NCI-H2081 treated with DMSO at 0.1 percent for 48 hours (cell line): ENCODE measurements at places on chromosomes 4 and X.

DNA sequence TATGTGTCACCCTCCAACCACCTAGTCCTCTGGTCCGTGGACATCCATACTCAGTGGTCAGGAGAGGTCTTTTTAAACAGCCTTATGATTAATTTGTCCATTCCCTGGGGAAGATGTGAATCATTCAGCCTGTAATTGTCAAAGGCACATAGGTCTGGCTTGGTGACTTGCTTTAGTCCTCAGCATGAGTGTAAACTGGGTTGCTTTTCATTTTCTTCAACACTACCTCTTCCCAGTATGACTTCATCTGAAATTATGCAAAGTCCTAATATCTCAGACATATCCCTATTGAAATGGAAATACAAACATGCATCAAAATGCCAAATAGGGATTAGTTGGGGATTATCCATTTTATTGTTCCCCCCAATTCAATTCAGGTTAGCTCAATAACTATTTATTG, 208.3 kb upstream of the AMOT start:
- DNase-seq, result no peak

DNA sequence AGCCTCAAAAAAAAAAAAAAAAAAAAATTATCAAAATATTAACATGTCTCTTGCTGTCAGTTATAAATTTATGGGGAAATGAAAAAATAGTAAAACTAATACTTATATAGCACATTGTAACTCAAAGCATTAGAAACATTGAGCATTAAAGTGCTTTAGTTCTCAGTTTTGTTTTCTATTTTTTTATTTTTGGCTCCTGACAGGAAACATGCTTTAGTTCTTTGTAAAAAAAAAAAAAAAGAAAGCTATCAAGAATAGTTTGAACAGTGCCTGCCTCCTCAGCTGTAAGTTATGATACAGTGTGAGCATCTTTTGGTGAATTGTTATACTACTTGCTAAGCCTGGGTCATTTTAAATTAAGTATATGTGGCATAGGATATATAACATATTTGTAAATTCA, 5.1 kb upstream of the CENPC start:
- DNase-seq, result no peak

GRCh38 chr4:158912806-158913205, 144.0 kb downstream of the FNIP2 start:
- no peak for DNase-seq

DNA sequence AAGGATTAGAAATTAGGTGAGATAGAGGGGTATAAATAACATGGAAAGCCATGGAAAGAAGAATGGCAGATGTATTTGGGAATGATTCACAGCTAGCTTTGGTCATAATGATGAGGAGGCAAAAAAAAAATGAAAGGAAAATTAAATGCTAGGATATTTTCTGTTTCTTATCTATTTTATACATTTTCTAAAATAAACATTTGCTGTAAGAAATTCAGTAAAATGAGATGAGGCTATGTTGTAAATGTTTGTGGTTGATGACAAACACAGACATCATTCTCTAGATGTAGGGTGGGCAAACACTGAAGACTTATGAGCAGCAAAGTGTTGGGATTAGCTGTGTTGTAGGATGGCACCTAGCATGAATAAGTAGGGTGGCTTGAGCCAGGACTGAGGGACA, 407.1 kb downstream of the IL15 start:
- DNase-seq, result no peak

- no peak for DNase-seq
Measured at GRCh38 chr4:149112109-149112508, 669.9 kb upstream of the NR3C2 start.

DNA sequence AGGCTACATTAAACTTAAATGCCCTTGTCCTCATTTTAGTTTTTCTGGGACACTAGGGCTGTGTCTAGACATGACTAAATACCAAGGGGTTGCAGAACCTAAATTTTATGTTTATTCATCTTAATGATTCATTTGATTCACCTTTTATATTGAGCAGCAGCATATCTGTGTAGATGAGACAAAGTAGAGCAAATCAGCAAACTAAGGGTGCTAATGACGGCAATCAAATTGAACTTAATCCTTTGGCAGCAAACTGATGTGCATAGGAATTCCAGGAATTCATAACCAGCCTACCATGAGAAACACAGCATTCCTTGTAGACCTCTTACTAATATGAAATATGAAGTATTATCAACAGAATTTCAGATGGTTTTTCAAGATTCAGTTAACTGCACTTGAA, 25.1 kb downstream of the EPHA5 start:
- no peak for DNase-seq

DNA sequence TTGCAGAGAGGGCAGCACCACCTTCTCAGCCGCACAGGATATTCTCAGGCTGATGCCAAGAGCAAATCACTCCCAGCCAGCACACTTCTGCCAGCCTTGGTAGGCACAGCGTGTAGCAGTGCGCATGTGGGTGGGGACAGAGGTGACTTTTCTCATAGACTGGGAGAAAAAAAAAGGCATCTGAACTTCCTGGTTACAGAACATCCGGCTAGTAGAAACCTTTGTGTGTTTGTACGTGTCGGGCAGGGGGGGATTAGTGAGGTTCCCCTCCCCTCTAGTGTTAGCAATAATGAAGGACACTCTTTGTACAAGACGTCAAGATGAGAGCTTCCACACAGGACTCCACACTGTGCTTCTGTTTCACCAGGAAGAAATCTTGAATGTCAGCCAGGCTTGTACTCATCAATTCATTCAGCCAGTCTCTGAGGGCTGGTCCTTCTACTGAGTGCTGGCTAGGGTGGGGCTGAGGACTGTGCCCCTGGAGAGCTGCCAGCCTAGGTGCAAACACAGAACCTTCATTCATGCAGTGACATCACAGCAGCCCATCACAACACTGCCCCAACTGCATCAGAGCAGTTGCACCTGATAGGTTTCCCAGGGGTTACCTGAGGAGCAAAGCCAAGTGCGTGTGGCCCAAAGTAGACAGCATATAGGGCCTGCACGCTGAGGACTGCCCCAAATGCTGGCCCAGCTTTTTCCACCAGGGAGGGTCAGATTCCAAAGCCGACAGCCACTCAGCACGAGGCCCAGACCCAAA, 34.7 kb downstream of the SLC25A5 start:
- DNase-seq, result peak; percentile 47

DNA sequence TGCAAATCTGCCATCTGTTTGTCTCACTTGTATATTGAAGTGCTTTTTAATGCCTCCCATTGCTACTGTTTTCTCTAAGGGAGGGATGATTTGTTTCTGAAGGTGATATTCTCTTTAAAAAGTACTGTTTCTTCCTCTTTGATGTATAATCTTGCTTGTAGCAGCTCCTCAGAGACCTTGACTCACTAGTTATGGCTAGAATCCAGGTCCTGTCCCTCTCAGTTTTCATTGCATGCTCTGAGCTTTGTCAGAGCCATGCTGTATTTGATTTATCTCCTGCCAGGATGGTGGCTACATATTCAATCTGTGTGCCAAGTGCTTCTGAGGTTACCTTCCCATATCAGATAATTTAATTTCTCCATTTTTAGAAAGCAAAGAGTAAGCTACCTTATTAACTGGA, 56.0 kb downstream of the GLUD2 start:
- no peak for DNase-seq

- DNase-seq, result no peak
Measured at GRCh38 chrX:75642811-75643361, 120.0 kb upstream of the ZDHHC15 start.
